ENCODE measurements at places on chromosomes 7 and 10.

DNA sequence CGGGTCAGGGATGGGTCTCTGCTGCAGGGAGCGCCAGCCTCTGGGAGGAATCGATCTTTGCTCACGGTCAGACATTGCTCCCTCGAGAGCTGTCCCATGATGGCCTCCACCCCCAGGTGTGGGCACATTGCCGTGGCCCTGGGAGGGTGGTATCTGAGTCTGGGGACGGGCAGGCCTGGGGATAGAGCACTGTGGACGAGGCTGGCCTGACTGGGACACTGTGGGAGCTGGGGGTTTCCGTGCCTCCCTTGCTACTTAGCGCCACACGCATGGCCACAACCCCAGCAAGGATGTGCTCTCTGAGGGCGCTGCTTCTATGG is 55.7 kb downstream of the JAKMIP3 start:
- no peak for DNase-seq

DNA sequence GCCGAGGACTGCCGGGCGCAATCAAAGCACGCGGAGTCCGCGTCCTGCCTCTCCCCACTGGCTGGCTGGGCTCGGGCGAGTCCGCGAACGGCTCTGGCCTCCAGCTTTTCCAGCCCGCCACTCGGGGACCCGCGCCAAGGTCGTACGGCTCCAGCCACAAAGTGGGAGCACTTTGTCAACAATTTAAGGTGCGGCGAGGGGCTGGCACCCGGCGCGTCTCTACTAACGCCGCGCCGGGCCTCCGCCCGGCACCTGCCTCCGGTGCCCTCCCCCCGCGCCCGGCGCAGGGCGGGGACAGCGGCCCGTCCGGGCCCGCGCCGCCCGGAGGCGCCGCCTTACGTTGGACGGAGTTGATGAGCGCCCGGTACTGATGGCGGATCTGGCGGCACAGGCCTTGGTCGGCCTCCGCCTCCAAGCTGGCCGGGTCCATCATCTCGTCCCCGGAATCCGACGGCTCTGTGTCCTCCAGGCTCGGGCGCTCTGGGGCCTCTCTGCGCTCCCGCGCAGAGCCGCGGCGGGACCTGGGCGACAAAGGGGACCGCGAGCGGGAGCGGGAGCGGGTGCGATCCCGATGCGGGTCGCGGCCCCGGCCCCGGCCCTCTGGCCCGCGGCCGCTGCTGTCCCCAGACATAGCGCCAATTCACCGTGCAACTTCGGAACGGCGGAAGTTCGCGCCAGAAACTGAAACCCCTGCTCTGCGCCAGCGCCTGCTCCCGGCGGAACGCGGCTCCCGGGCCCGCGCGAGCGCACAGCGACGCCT is at the start of gene NSMCE4A:
NSMCE4A (minus strand) TSS at position 683 of the 760 bp plus-strand sequence; CDS start at position 631, 52 bp downstream.
- DNase-seq, result peak; percentile 70

DNA sequence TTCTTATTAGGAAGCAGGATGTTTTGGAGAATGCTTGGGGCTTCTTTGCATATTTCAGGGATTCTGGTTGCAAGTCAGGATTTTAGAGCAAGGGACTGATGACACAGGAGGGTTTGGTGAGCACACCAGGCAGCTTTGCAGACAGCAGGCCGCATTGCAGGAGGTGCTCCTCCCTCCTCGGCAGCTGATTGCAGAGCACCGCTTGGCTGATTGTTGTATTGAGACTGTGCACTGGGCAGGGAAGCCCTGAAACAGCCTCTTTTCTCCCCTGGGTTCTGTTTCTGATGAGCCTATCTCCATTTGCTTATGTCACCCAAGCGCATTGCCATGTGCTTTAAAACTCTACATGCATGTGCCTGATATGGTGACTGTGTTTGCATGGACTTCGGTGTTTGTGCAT is 769.6 kb downstream of the GRID1 start:
- DNase-seq, result no peak

DNA sequence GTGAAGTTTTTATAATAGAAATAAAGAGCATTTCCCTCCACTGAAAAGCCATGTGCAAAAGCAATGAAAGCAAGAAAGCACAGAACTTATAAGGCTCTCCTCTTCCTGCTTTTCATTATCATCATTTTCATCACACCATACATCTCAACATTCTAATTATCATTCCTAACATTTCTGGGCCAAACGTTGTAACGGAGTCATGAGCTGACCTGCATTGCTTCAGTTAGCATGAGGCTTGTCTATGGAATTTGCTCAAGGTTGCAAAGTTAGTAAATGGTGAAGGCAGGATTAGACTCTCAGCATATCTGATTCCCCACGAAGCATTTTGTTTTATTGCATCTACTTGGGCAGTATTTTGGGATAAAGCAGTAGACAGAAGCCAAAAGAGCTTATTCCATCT is 11.4 kb downstream of the SCIN start:
- DNase-seq, result no peak

GRCh38 chr10:33655165-33655815 is 320.8 kb upstream of the NRP1 start:
- DNase-seq, result no peak

DNA sequence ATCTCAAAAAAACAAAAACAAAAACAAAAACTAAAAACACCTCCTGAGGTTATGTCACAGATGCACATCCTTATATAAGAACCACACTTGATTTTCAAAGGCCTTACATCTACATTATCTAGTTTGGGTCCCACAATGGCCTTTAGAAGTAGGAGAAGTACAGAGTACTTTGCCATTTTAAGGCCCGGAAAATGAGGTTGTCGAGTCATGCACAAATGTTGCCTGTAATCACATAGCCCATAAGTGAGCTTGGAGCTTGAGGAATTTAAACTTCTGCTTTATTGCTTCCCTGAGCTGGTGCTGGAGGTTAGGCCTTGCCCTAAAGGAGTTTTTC is 9.7 kb upstream of the MKRN1 start:
- no peak for DNase-seq

- DNase-seq, result no peak
Observed at GRCh38 chr10:89923661-89924060, 222.3 kb downstream of the KIF20B start.

DNA sequence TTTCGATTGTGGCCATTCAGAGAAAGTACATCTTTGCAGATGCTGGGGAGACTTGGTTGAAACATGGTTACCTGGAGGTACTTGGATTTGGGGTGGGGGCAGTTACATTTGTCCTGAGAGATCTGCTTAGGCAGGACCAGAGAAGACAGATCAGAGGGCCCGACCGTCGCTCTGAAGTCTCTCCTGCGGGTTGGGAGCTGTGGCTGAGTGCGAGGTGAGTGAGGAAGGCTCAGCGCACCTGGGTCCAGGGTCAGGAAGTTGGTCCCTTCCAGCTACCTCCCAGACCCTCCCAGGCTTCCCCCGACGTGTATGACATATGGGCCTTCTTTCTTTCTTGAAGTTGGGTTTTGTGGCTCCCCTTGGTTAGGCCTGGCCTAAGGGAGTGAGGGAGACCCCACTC is 56.3 kb downstream of the LHPP start:
- DNase-seq, result no peak

- no peak for DNase-seq
Observed at GRCh38 chr7:139679731-139680594, 97.8 kb downstream of the HIPK2 start.

- DNase-seq, result no peak
Observed at GRCh38 chr7:158602905-158603772, 15.5 kb upstream of the PTPRN2 start.

- no peak for DNase-seq
Observed at GRCh38 chr7:121195874-121196273, 132.9 kb upstream of the WNT16 start.

DNA sequence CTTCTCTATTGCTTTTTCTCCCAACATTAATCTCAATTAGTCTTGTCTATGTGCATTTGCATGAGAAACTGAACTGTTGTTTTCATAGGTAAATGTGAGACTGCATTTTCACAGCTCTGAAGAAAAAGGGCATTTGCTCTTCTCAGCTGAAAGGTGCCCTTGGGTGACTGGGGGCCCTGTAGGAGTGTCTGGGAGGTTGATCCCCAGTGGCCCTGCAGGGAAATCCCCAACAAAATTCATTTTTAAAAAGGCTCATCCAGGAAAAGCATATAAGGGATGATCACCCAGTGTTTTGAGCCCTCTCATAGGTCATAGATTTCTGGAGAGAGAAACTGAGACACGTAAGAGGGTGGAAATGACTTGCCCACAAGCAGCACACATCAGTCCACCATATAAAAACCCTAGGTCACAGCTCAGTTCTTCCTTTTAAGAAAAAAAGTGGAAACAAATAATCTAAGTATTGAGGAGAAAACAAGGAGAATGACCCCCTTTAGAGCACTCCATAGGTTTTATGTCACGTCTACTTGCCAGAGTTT is 190.3 kb upstream of the AHR start:
- DNase-seq, result no peak

- no peak for DNase-seq
Observed at GRCh38 chr10:133230044-133230361, at the start of gene UTF1. Gene UTF1 (plus strand): TSS chr10:133230217. CDS start chr10:133230289, 72 bp downstream.

- no peak for DNase-seq
Observed at GRCh38 chr7:112211348-112211907, 4.9 kb downstream of the ZNF277 start.

GRCh38 chr7:12889391-12889790 is 202.0 kb downstream of the ARL4A start:
- no peak for DNase-seq

DNA sequence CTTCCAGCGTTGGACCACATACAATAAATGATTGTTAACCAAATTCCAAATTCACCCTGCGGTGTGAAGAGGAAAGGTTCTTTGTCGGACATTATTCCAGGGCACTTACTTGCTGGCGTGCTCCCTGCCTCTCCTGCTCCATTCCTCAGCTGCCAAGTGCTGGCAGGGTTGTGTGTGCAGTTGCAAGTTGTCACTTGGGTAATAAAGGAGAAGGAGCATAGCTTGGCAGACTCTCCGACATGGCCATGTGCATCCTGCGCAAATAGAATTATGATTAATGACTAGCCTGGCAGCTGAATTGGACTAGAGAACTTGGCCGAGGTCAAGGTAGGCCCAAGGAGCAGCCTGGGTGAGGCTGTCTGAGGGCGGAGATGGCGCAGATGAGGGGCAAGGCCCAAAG is 92.3 kb upstream of the ELMO1 start:
- no peak for DNase-seq

- no peak for DNase-seq
Observed at GRCh38 chr7:21352540-21353387, 75.1 kb upstream of the SP4 start.

DNA sequence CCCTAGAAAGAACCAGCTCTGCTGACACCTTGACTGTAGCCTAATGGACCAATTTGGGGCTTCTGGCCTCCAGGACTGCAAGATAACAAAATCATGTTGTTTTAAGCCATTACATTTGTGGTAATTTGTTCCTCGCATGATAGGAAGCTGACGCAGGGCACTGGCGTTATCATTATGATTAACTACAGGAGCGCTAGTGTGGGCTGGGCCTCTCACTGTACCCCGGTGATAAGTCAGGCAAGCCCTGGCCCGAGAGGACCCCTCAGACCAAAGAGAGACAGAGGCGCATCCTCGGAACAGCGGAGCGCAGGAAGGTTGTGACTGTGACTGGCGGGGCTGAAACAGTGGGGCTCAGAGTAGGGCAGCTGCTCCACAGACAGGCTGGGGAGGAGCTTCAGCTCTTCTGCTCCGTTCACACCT is 150.3 kb upstream of the CHST15 start:
- DNase-seq, result no peak

DNA sequence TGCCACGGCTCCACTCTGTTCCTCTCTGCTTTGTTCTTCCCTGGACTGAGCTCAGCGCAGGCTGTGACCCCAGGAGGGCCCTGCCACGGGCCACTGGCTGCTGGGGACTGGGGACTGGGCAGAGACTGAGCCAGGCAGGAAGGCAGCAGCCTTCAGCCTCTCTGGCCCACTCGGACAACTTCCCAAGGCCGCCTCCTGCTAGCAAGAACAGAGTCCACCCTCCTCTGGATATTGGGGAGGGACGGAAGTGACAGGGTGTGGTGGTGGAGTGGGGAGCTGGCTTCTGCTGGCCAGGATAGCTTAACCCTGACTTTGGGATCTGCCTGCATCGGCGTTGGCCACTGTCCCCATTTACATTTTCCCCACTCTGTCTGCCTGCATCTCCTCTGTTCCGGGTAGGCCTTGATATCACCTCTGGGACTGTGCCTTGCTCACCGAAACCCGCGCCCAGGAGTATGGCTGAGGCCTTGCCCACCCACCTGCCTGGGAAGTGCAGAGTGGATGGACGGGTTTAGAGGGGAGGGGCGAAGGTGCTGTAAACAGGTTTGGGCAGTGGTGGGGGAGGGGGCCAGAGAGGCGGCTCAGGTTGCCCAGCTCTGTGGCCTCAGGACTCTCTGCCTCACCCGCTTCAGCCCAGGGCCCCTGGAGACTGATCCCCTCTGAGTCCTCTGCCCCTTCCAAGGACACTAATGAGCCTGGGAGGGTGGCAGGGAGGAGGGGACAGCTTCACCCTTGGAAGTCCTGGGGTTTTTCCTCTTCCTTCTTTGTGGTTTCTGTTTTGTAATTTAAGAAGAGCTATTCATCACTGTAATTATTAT is 1.2 kb downstream of the CLDN4 start:
- no peak for DNase-seq

- no peak for DNase-seq
Observed at GRCh38 chr10:86443936-86444335, 77.3 kb upstream of the GRID1 start.

- no peak for DNase-seq
Observed at GRCh38 chr10:8060704-8061121, 6.2 kb downstream of the GATA3 start.

Measured in naive thymus-derived CD8-positive, alpha-beta T cell (primary cell).